ENCODE measurements at places on chromosomes 7 and 10.

DNA sequence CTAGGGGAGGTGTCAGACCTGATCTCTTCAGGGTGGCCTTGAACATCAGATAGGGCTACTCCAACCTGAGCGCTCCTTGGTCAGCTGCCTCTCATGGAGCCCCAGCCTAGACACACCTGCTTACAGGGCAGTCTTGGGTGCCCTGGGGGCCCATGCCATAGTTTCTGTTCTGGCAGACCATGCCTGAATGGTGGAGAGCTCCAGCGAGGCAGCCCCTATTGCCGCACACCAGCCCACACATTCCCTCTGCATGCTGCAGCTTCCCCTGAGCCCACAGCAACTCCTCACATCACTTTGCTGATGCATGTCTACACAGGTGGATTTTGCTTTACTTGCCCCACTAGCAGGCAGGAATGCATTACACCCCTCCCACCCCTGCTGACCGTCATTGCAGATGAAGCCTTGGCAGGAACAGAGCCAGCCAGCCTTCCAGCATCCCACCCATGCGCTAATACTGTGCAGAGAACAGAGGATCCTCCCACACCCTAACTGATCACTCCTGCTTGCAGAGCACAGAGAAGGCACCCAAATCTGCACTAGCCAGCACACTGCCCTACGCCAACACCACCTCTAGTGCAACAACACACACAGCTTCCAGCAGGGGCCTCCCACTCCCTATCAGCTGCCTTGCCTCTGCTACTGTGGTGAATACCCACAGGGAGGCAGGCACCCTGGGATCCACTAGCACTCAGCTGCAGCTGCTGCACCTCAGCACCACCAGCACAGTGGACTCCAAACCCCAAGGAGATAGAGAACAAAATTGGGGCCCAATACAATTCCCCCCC is 43.0 kb upstream of the GRM3 start:
- no peak for DNase-seq

DNA sequence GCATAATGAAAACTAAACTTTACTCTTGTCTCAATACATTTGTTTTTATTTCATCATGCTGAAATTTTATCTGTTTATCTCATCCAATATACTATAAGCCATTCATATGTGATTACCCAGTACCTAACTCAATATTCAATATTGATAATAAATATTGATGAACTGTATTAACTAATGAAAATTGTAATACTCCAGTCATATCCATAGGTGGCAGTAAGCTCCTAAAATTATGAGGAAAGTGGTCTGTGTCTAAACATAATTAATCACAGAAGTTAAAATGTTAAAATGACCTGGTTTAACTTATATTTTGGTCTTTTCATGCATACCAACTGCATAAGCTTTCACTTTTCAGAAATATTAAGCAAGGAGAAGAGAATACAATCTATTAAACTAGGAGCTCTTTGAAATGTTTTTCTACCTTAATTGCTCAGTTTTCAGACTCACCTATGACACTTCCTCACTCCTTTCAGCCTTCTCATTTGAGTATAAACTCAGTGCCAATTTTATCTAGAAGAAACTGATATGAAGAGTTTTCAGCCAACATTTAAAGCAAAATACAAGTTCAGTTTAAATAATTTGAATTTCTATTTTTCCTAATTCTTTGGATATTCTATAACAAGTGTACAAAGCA is 30.5 kb upstream of the VWDE start:
- DNase-seq, result no peak

- DNase-seq, result no peak
These were observed 64.3 kb downstream of the ABCB4 start for GRCh38 chr7:87411186-87411585.

DNA sequence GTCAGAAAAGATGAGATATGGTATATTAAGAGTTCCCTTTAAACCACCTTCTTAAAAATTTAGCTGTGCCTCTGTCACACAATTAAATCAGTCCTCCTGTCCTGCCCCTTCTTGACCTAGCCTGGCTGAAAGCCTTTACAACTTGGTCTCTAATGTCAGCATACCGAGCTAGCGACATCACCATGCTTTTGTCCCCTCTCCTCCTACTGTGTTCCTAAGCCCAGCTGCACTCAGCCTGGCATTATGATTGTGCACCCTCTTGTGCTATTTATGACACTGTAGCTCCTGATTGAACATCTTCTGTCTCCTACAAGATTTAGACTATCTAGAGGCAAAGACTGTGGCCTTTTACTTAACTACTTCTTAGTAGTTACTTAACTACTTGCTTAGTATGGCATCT is 29.2 kb downstream of the TDRD1 start:
- no peak for DNase-seq

DNA sequence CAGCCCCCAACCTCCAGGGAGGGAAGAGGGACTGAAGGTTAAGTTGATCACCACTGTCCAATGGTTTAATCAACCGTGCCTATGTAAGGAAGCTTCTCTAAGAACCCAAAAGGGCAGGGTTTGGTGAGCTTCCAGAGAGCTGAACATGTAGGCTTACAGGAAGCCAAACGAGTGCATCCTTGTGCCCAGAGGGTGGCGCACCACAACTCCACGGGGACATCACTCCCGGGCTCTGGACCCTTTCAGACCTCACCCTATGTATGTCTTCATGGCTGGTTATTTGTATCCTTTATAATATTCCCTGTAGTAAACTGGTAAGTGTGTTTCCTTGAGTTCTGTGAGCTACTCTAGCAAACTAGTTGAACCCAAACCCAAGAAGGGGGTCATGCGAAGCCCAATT is 11.5 kb upstream of the NFKB2 start:
- no peak for DNase-seq

DNA sequence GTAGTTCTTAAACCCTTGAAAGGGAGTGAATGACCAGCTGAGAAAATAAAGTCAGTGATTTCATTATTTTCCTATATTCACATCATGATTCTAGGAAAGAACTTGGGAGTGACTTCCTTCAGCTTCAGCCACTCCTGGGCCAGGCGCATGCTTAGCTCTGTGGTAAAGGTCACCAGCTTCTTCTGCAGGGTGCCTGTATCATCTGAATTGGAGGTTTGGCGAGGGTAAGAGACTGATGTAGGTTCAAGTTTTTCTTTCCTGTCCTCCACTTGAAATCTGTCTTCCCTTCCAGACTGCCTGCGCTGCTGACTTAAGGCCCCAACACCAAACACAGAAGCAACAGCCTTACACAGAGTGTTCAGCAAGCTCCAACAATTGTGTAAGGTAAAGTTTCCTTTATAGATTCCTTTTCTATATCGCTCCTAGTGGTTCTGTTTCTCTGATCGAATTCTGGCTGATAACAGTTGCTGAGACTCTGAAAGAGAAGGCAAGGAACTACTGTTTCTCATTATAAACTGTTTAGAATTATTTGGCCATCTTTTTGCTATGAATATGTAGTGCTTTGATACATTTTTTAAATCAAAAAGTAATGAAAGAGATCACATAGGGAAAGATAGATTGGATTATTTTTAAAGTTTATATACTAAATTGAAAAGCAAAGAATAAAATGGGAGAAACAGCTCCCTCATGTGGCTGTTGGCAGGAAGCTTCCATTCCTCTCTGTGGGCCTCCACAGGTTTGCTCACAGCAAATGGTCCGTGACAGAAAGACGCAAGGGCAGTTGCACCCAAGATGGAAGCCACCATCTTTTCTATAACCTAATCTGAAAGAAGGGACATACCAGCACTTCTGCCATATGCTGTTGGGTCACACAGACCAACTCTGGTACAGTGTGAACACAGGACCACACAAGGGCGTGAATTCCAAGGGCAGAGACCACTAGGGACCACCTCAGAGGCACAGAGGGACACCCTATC is 14.0 kb downstream of the GATAD1 start:
- DNase-seq, result no peak

GRCh38 chr10:99357691-99358090 is 28.5 kb downstream of the CNNM1 start:
- no peak for DNase-seq

DNA sequence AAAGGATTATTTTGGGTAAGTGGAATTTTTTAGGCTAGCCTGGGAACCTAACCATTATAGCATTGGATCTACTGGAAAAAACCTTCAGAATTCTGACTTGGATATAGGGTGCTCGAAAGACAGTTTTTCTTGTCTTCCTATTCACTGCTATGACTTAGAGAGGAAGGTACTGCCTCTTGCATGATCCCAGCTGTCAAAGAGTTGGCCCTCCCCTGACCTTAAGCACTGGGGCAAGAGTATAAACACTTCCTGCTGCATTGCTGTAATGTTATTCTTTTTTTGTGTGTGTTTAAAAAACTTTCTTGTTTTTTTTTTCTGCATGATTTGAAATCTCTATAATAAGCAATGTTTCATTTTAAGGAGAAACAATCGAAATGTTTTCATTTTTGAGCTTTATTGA is 113.0 kb downstream of the LRMDA start:
- no peak for DNase-seq

GRCh38 chr7:84900215-84900614 is 286.6 kb downstream of the SEMA3D start:
- no peak for DNase-seq

DNA sequence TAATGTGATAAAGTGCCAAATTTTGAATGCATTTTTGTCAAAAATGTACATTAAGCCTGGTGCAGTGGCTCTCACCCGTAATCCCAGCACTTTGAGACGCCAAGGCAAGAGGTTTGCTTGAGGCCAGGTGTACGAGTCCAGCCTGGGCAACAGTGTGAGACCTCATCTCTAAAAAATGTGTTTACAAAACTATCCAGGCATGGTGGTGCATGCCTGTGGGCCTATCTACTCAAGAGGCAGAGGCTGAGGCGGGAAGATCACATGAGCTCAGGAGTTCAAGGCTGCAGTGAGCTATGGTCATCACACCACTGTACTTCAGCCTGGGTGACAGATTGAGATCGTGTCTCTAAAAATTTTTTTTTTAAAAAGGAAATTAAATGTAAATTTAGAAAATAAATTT is 18.5 kb upstream of the MGMT start:
- DNase-seq, result no peak

- DNase-seq, result no peak
These were observed 40.5 kb downstream of the COBL start for GRCh38 chr7:51276091-51276605.

DNA sequence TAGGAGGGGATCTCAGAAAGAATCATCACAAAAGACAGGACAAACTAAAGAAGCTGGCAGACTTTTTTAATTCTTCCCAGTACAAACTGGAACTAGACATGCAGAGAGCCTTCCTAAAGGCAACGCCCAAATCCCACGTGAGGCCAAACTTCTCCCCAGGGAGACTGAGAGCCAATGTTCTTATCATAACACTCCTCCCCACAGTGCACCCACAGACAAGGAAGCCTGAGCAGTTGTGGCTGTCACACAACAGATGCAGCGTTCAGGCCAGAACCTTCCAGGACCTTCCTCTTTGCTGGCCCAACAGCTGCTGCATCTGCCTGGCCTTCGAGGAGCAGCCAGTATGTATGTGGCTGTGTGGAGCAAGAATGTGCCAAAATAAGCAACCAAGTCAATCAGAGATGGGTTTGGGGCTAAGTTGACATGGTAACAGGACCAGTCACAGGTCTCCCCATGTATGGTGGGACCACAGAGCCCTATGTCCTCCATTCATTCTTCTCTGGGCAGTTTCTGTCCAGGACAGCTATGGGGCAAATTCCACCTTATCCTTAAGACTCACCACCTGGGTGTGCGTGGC is 34.9 kb downstream of the SRPK2 start:
- DNase-seq, result no peak

DNA sequence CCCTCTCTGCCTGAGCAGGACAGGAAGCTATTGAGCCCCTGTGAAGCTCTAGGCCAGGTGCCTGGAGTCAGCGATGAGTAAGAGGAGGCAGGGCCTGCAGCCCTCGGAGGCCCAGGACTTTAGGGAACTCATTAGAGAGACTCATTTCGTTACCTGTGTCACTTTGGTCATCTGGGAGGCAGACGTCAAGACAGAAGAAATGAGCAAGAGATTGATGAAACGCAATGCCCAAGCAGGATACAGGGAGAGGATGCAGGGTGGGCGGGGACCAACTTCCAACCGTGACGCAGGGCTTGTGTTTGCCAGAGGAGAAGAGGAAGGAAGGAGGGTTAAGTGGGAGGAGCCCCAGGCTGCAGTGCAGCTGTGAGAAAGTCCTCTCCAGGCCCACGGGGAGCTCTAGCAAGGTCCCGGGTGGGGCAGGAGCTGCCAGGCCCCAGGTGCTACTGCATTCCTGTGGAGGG is 26.4 kb upstream of the GNA12 start:
- no peak for DNase-seq

DNA sequence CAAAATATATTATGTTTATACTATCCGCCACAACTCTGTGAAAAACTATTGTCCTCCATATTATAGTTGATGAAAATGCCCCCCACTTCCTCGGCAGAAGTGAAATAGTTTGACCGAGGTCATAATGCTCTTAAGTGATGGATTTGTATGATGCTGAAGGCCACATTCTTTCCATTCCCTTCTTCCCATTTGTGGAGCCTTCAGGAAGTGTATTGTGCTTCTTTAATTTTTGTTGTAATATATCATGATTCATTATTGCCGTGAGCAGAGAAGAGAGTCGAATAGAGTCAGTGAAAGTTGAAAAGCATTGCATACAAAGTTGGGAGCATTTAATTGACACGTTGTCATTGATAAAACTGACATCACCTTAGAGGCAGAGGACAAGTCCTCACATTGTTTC is 460.3 kb downstream of the SUGCT start:
- DNase-seq, result no peak

- DNase-seq, result no peak
These were observed 39.2 kb upstream of the GSAP start for GRCh38 chr7:77455321-77455720.

GRCh38 chr10:30188556-30189237 is 129.3 kb upstream of the JCAD start:
- DNase-seq, result no peak

DNA sequence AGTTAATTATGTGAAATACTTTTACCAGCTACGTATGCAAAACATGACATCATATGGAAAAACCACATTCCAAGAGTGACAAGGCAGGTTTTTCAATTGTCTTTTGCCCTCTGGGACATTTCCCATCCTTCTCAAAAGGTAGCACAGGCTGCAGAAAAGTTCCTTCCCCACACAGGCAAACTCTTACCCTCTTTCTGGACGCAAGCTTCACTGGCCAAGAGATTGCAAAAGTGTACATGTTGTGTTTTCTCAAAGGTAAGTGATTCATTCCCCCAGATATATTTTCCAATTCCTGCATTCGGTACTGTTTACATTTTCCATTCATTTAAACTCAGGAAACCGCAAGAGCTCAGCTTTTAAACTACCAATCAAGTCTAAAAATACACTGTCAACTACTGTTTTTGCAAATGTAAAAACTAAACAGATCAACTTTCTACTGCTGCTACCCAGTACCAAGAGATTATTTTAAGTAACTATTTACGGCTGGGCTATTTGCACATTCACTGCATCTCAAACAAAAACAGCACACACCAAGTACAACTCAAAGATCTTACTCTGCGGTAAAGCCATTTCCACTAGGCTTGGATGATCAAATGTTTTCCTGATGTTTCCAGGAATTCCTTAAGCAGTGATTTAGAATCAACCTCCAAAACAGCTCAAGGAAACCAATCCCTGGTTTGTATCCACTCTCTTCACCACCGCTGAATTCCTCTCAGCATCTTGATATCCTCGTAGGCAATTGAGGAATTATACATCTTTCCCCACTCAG is 233.6 kb upstream of the CCDC6 start:
- no peak for DNase-seq

Measured in stimulated activated CD4-positive, alpha-beta T cell treated with anti-CD3 and anti-CD28 coated beads, Interleukin-4, amount 100 ng/mL, for 4 hours (primary cell).